ENCODE measurements at places on chromosomes 2 and 18.

DNA sequence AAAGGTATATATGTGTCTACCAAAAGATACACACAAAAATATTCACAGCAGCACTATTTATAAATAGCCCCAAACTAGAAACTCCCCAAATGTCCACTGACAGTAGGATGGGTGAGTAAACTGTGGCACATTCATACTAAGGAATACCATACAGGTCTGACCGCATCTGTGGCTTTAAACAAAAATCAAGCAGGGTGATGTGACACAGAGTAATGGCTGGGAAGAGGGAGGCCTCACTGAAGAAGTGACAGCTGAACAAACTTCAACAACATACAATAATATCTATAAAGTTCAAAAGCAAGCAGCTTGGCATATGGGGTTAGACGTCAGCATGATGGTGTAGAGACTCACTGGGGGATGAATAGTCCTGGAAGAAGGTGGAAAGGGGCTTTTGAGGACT is 115.1 kb upstream of the PPP1CB start:
- no peak for DNase-seq

GRCh38 chr18:68177807-68178702 is 536.9 kb downstream of the TMX3 start:
- peak; percentile 53 for DNase-seq

DNA sequence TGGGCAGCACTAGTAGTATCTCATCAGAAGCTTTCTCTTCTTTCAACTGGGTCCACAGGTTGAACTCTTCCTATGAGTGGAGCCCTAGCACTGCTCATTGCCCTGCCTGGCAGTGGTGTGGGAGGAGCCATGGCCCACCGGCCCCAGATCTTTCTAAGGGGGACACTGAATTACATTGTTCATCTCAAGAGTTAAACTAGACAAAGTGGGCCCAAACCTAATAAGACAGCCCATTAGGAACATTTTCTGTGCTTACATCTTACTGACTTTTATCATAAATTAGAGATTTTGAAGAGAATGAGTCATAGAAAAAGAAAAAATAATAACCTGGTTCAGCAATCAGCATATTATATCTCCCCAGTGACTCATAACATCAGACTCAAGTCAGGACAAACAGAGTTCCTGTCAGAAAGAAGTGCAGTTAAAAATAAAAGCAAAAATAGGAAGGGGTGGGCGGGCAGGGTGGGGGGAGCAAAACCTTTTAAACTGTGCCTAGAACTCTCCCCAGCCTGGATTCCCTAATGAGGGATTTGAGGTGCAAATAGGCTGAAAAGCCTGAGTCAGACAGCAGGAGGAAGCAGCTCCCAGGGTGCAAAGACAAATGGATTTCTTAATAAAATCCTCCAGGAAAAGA is 161.6 kb upstream of the TRIB2 start:
- peak; percentile 47 for DNase-seq

DNA sequence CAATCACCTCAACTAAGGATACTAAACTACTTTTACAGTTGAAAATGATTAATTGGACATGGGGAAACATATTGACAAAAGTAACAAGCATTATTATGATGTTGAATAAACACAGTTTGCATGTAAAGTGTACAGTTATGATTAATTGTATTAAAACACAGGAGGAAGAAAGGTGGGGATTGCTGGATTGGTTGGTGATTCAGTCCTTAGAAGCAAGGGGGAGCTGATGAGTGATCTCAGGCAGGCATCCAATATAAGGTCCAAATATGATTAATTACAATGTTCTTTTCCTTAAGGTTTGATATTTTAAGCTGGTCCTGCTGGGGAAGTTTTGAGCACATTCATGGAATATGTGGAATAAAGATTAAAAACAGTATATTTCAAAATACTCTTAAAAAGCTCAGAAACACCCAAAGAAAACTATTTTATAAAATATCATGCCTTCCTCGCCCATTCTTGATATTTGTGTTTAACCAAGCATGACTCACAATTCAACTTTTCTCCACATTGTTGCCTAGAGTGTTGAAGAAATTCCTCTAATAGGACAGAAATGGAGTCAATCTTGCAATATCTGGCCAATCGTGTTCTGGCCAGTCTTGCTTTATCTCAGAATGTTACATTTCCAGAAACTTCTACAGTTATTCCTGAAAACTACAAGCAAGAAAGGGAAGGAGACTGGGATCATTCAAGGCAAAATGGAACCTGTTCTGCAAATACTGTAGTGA is 268.2 kb downstream of the RPIA start:
- DNase-seq, result no peak

DNA sequence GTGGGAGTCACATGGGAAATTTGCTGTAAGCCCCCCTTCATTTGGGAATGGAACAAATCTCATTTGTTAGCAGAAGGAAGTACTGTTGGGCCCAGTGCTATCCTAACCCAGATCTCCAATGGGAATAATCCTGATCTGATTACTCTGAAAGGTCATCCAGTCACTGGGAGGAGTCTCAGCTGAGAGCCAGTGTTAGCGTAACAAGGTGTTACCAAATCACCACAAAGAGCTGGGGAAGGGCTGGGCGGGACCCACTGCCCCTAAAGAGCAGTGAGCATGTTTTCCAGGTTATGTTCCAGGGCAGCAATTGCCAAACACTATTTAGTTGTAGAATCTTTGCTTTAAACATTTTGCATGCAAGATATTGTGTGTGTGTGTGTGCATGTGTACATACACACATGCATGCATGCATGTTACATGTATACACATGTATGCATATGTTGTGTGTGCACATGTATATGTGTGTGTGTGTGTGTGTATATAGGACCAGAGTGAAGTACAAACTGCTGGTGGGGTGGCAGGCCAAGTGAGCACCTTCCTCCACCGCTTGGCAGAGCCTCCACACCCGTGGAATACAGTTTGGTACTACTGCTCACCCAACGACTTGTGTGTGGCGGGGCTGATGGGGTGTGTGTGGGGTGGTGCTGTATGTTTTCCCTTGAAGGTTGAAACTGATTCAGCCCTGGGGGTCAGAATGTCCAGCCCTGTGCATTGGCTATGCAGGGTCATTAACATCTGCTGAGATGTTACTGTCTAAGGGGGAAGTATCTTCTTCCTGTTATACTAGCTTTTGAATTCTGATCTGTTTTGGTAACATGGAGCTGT is 15.2 kb downstream of the INPP5D start:
- no peak for DNase-seq

DNA sequence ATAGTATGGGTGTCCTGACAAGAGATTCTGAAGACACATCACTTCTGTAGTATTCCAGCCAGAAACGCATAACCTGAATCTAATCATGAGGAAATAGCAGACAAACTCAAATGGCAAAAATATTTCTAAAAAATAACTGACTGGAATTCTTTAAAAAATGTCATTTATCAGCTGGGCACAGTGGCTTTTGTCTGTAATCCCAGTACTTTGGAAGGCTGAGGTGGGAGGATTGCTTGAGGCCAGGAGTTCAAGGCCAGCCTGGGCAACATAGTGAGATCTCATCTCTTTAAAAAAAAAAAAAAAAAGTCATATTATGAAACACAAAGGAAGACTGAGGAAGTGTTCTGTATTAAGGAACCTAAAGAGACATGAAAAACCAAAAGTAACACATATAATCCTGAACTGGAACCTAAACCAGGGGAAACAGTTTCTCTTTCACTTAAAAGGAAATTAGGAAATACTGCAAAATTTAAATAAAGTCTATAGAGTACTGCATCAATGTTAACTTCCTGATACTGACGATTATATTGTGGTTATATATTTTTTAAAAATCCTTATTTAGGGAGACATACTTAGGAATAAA is 29.9 kb downstream of the SESTD1 start:
- no peak for DNase-seq

DNA sequence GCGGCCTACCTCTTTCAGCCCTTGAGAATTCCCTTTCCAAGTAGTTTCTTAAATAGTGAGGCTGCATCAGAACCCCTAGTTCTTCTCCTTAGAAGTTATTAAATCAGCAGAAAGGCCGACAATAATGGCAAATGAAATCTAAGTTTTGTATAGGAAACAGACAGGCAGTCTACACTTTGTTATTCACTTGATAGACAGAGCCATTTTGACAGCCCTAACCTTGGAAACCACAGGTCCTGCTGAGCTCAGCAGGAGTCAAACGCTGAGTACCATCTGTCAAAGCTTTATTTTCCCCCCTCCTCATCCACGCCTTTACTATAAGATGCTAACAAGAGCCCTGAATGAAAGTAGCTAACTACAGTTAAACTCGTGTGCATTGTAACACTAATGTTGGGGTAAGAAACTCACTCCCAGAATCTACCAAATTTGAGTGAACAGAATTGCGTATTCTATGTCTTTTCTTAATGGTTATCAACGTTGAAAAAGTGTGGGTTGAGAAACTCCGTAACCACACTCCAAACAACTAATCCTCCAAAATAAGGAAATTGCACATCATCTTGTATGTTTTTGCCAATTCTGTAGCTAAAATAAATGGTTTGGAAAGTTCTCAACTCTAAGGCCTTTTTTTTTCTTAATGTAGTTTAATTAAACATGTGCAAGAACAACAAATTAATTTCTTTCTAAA is 90.6 kb upstream of the EFEMP1 start:
- no peak for DNase-seq

GRCh38 chr18:13548966-13549879 is 177.1 kb downstream of the FAM210A start:
- DNase-seq, result no peak

- no peak for DNase-seq
Measured at GRCh38 chr18:32360682-32361345, 109.9 kb downstream of the GAREM1 start.

Measured in hepatic stellate cell (primary cell).